Dermis blood vessel endothelial cell (primary cell): ENCODE measurements at places on chromosomes 13 and 19. TPM values are rescaled to one million over a fixed set of nuclear protein-coding genes. Genes with fewer than 3 reads are reported as not detected.

The SYCN gene
- total RNA-seq, result not detected in 2 replicates

The PSPN gene
- 0.85 and 1.1 TPM in 2 replicates for total RNA-seq

The SYNE4 gene
- 0.17 TPM in 1 of 2 replicates, not detected in the other for total RNA-seq

The CGB1 gene
- total RNA-seq, result not detected in 2 replicates

The OR7A5 gene
- total RNA-seq, result not detected in 2 replicates

The ZNF83 gene
- 40.9 and 72.3 TPM in 2 replicates for total RNA-seq

The ACP7 gene
- 0.19 TPM in 1 of 2 replicates, not detected in the other for total RNA-seq

The LILRB3 gene
- total RNA-seq, result not detected in 2 replicates

The KLC3 gene
- total RNA-seq, result 0.17 and 0.60 TPM in 2 replicates

The SLITRK5 gene
- total RNA-seq, result not detected in 2 replicates

The SPACA6 gene
- total RNA-seq, result 3.5 and 12.9 TPM in 2 replicates

The FBXO27 gene
- total RNA-seq, result 0.98 and 1.5 TPM in 2 replicates

The FNDC3A gene
- total RNA-seq, result 55.3 and 63.9 TPM in 2 replicates

The CAPS gene
- total RNA-seq, result 2.6 and 3.7 TPM in 2 replicates

The CEACAM16 gene
- total RNA-seq, result 0.17 TPM in 1 of 2 replicates, not detected in the other

The LILRA2 gene
- total RNA-seq, result not detected in 2 replicates

The MED29 gene
- 10.7 and 22.5 TPM in 2 replicates for total RNA-seq

The ZNF253 gene
- 4.7 and 6.3 TPM in 2 replicates for total RNA-seq

The CKM gene
- not detected in 2 replicates for total RNA-seq

The IL4I1 gene
- total RNA-seq, result 2.1 and 3.6 TPM in 2 replicates

The NUMBL gene
- 27.2 and 48.0 TPM in 2 replicates for total RNA-seq

The ZNF878 gene
- total RNA-seq, result 0.17 and 0.70 TPM in 2 replicates

The ZNF677 gene
- 15.8 and 19.9 TPM in 2 replicates for total RNA-seq

The PSG7 gene
- total RNA-seq, result not detected in 2 replicates

The MEDAG gene
- 30.6 and 37.1 TPM in 2 replicates for total RNA-seq

The SLC27A1 gene
- 31.7 and 35.5 TPM in 2 replicates for total RNA-seq

The EPSTI1 gene
- 2.0 and 4.2 TPM in 2 replicates for total RNA-seq
